GOT3 (cell line): ENCODE measurements at places on chromosomes 2 and 18.
A peak's percentile ranks its signal among the peaks of the same experiment; 100 is the strongest.

- no peak for DNase-seq
Measured at GRCh38 chr2:195489101-195489500, 167.9 kb upstream of the SLC39A10 start.

- no peak for DNase-seq
Measured at GRCh38 chr2:178365116-178365515, 85.9 kb downstream of the PRKRA start.

GRCh38 chr2:98833172-98833916, 102.4 kb upstream of the MGAT4A start:
- no peak for DNase-seq

GRCh38 chr2:207311316-207312005, 145.7 kb upstream of the KLF7 start:
- peak; percentile 12 for DNase-seq
